Right kidney (tissue), 9 donors: ENCODE measurements at places on chromosomes 4 and X.

- no peak for DNase-seq
Measured at GRCh38 chr4:73705056-73705432, 35.3 kb upstream of the CXCL8 start.

DNA sequence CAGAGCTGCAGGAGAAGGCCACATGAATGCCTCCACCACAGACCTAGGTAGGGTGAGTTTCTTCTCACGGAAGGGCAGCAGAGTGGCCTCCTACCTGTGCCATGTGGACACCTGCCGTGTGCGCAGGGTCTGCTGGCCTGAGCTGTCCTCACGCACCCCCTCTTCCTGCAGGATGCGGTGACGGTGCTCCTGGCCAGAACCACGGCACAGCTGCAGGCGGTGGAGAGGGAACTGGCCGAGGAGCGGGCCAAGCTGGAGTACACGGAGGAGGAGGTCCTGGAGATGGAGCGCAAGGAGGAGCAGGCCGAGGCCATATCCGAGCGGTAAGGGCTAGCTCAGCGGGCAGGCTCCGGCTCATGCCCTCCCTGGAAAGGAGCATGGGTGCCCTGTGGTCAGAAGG, 28.4 kb upstream of the CLCN4 start:
- no peak for DNase-seq

DNA sequence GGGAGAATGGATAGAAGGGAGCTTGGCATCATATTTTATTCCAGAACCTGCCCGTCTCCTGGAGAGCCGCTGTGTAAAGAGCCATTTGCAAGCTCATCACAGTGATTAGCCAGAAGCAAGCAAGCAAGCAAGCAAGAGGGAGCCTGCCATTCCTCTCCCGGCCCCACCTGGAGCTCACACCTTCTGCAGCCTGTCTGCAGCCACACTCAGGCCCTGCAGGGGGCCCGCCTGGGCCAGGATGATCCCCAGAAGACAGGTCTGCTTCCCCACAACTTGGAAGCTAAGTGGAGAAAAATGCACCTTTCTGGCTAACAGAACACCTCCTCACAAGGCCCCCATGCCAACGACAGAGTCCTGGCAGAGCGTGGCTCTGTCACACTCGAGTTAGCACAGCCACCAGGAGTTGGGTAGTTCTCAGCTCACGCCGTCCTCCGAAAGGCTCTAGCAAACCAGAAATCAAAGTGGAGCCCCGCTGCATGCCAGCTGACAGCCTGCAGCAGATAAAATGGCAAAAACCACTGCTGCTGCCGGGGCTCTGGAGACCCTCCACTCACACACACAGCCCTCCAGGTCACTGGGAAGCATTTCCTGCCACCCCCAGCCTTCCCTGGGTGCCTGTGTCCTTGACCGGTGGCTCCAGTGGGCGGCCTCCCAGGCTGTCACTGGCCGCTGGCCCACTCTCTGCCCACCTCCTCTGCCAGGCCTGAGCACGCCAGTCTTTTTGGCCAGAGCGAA, 54.9 kb downstream of the DCTD start:
- DNase-seq, result peak; percentile 25

DNA sequence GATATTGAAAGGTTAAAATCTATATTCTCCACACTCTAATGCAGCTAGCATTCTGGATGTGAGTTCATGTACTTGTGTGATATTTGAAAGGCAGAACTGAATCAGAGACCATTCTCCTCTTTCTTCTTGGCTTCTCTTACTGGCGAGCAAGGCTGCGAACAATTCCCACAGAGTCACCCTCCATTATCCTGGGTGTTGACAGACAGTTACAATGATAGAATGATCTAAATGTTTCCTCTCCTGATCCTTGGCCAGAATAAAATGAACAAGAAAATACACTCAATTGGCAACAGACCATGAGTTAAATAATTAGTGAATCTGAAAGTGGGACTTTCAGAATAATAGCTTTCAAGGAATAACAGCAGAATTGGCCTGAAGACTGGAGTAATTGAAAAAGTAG, 342.8 kb downstream of the RAPGEF2 start:
- DNase-seq, result no peak

- peak; percentile 42 for DNase-seq
Measured at GRCh38 chrX:123184219-123184865, at the start of gene GRIA3. Gene GRIA3 (plus strand): TSS chrX:123184278. CDS start chrX:123184536, 258 bp downstream.

- peak; percentile 94 for DNase-seq
Measured at GRCh38 chr4:189940178-189941004, at the start of gene FRG1. Gene FRG1 (plus strand): TSS chr4:189940872. CDS start chr4:189941010, 138 bp downstream.

GRCh38 chr4:176729489-176729888, 63.2 kb downstream of the VEGFC start:
- no peak for DNase-seq

DNA sequence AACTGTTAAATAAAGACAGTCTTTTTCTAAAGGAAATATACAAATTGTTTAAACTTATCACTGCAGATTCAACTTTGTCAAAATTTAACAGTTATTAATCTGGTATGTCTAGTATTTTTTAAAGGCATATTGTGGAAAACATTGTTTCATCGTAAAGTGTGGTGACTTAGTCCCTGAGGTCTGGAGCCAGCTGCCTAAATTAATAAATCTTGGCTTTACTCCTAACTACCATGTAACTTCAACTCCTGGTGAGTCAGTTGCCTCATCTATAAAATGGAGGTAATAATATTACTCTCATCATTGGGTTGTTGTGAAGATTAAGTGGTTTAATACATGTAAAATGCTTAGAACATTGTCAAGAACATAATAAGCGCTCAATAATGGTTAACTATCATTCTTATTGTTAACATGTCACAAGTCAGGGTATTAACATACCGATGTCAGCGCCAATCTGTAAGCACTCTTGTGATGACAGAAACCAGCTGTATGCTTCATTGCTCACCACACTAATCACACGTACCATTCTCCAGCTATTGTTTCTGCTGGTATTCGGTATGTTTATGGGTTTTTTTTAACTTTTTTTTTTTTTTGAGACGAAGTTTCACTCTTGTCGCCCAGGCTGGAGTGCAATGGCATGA, 14.1 kb upstream of the SMIM43 start:
- DNase-seq, result no peak

DNA sequence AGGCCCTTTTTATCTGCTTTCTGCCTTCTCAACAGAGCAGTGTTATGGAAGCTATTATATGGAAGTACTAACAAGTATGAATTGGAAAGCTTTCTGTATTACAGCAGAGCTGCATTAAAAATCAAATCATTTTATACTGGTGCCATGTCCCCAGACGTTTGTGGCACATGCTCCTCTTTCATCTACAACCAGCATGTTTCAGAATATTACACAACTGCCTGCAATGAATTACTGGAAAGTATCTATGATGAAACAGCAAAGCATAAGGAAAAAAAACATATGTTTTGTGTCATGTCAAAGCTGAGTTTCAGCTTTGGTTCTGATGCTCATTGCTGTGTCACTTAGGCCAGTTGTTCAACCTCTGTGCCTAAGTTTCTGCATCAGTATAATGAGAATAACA, 576.8 kb downstream of the GBA3 start:
- DNase-seq, result no peak

GRCh38 chr4:205097-205756, 80.9 kb downstream of the ZNF718 start:
- DNase-seq, result no peak

- no peak for DNase-seq
Measured at GRCh38 chr4:71307729-71308128, 31.1 kb upstream of the SLC4A4 start.

DNA sequence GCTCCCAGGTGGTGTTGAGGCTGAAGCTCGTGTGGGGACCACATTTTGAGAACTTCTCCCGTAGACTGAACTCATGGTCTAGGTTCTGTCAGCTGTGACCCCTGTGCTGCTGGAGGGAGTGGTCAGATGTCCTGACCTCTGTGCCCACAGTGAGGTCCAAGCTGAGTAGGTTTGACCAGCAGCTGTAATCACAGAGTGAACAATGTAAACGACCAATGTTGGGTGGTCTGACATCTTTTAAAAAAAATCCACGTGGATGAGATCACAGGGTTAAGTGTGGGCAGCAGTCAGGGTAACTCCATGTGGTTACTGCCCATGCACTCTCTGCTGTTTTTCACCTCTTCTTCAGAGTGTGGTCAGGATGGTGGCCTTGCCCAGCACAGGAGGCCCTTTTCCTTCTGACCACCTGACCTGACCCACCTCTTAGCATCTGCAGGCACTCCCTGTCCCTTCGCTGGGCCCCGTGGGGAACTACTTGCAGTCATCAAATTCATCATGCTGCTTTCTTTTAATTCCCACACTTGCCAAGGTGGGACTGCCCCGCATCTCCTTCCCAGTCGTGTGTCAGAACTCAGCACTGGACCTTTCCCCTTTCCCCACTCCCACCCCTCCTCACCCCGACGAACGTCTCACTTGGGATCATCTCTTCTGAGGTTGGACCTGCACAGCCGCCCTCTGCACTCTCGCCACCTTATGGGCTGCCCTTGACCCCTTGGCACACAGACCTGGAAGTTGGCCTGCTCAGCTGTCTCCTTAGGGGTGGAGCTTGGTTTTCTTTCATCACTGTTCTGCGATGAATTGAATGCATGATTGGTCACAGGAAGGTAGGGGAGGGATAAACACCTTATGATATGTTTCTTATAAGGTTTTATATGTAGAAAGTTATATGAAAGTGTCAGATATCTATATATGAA, 120.1 kb downstream of the PTTG2 start:
- no peak for DNase-seq

- no peak for DNase-seq
Measured at GRCh38 chr4:687048-687970, 1.6 kb downstream of the SLC49A3 start.

DNA sequence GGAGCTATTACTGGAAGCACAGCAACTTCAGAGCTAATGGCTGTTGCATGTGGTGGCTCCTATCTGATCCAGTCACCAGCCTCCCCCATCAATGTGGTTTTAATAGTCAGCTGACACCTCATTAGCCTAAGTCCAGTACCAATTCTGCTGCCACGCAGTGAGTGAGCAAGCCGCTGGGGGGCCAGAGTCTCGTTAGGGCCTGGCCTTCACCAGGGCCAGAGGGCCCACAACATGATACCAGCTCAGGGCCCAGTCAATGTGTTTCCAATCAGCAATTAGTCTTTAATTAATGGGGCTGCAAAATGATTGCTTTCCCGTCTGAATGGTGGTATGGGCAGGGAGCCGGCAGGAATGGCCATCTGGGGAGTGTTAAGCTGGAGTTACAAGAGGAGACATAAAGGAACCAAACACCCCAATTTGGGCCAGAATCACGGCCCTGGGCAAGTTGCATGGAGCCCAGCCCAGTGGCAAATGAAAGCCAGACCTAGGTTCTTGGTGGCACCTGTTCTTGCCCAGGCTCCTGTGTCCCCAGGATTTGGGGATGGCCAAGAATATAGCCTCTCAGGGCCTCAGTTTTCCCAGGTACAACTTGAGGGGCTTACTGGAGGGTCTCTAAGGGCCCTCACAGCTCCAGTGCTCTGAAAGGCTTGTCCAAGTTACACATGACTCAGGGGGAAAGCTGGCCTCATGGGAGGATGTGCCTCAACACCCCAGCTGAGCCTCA, 119.2 kb downstream of the EFNB1 start:
- DNase-seq, result no peak

- DNase-seq, result peak; percentile 65
Measured at GRCh38 chrX:63784902-63785707, at the start of gene ARHGEF9. Gene ARHGEF9 (minus strand): TSS chrX:63785214. CDS start chrX:63785145, 69 bp downstream.

- no peak for DNase-seq
Measured at GRCh38 chrX:101493225-101493624, 8.0 kb downstream of the ARMCX4 start.

GRCh38 chrX:43968359-43968781, 4.8 kb downstream of the NDP start:
- no peak for DNase-seq

DNA sequence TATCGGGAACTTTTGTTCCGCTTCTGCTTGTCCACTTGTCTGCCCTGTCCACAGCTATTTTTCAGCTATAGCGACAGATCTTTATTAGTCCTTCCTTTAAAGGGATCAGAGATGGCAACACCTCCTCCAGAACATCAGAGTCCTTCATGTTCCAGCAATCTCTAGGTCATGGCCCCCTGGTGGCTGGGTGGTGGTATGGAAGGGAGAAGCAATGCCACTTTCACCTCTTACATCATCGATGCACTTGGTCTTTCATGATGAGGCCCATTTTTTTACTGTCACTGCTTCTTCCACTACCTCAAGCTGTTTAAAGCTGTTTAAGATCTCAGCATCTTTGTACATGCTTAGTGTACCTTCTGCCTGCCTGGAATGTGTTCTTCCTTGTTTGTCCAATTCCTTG, 106.7 kb downstream of the ARHGAP6 start:
- DNase-seq, result no peak

GRCh38 chrX:24399550-24399949, 39.1 kb downstream of the SUPT20HL1 start:
- no peak for DNase-seq

DNA sequence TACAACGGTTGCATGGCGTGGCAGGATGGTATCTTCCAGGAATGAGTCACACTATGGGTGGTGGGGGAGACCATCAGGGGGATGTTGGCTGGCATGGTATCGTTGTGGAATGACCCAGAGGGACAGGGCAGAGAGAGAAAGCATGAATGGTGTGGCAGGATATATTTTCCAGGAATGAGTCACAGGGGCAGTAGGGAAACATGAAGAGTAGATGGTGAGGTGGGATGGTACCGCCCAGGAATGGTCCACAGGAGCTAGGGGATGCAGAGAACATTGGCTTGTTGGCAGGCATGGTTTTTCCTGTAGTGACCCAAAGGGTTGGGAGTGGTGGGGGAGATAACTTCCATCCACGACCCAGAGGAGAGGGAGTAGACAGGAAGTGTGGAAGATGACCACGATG, 62.4 kb downstream of the MAOA start:
- DNase-seq, result no peak

DNA sequence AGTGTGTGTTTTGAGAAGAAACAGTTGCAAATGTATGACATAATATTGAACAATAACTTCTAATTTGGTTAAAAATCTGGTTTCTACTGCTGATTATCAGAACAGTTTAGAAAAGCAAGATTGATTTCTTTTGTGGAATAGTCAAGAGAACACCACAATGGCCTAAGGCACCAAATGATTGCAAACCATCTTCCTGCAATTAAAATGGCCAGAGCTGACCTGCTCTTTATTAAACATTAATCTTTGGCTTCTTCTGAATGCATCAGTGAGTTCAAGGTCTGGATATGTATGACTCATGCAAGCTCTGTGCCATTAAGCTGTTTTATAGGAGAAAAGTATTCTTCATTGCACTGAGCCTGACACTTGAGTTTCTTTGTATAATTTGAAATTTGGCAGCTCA, 107.8 kb upstream of the PDHA2 start:
- DNase-seq, result no peak

DNA sequence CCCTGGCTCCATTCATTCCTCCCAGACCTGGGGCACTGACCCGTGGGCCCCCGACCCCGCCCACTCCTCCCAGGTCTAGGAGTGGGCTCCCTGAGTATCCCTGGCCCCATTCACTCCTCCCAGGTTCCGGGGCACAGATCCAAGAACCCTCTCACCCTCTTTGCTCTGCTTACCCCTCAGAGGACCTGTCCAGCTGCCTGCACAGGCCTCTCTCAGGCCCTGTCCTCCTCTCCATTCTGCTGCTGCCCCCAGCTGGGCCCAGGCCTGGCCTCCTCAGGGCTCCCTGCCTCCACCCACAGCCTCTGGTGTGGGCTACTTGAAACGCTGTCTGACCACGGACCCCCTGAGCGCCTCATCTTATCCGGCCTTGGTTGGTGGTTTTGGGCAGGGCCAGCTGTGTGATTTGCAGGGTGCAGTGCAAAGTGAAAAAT, 217.7 kb upstream of the PSAPL1 start:
- no peak for DNase-seq

GRCh38 chrX:15804563-15804962, 14.3 kb downstream of the ZRSR2 start:
- no peak for DNase-seq

GRCh38 chrX:16469870-16470269, 180.1 kb upstream of the S100G start:
- no peak for DNase-seq
